ENCODE measurements at places on chromosomes 5 and 9. TPM values are rescaled to one million over a fixed set of nuclear protein-coding genes. Genes with fewer than 3 reads are reported as not detected.

GRCh38 chr5:169433221-169433651, 132.3 kb upstream of the SLIT3 start:
- no peak for DNase-seq

DNA sequence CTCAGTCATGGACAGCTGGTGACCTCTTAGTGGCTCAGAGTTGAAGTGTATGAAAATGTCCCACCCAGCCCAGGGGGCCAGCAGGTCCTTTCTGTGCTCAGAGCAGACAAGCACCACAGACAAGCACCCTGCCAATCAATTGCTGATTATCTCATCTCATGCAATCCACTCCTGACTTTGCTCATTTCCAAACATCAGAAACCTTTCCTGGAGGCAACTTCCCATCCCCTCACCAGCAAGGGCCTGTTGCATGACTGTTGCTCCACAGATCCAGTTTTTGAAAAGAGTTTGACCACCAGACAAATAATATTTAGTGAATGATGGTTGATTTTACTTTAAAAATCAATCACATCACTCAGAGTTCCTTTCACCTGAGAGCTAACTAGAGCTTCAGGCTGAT, 397.3 kb upstream of the KLF4 start:
- DNase-seq, result no peak

DNA sequence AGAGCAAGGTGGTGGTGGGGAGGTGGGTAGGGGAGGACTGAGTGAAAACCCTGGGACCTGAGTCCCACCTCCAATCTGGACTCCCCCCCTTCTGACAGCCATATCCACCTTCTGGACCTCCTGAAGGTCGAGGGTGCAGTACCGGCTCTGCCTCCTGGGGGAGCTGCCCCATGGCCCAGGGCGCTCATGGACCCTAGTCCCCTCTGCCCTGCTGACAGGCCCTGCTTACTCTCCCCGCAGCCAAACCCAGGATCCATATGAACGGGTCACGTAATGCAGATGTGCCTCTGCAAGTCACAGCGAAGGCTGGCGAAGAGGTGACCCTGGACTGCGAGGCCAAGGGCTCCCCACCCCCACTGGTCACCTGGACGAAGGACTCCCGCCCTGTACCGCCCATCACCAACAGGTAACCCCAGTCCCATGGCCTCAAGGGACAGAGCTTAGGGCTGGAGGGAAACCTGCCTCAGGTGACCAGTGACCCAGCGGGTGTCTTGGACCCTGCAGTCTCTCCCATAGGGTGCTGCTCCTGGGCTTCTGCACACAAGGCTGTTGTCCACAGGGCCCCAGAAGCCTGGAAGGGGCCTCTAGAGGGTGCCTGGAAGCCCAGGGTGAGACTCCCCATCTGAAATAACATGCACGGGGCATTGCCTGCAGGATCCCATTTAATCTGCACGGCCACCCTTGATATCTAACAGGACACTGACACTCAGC, 61.7 kb downstream of the HMCN2 start:
- no peak for DNase-seq

- no peak for DNase-seq
Measured at GRCh38 chr5:127298656-127299055, 8.1 kb downstream of the MEGF10 start.

DNA sequence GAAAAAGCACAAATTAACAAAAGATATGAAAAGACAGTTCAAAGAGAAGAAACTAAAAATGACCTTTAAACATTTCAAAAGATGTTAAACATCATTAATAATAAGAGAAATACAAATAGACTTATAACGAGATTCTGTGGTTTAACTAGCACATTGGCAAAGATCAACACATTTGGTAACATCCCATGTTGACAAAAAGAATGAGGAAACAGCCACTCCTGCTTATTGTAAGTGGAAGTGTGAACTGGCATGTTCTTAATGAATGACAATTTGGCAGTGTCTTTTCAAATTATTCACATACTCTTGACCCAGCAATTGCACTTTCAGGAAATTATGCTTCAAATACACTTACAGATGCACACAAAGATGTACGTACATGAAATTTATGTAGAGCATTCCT, 176.3 kb downstream of the TLE1 start:
- DNase-seq, result no peak

DNA sequence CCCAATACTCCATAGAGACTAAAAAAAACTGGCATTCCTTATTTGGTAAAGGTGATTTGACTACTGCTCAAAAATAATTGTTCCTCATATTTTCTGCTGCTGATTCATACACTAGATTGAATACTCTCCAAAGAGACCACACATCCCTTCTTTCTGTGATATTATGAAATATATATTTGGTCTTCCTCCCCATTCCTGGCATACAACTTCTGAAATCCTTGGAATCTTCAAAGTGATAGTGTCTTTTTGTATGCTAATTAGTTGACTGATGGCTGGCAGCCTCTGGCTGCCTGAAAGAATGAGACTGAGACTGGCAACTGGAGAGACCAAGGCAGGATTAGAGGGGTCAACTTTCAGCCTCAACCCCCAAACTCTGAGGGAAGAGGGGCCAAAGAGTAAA, 348.0 kb upstream of the RFX3 start:
- no peak for DNase-seq

GRCh38 chr9:84493284-84493947, 152.9 kb upstream of the SLC28A3 start:
- no peak for DNase-seq

GRCh38 chr5:132816554-132816953, 3.5 kb downstream of the SOWAHA start:
- DNase-seq, result no peak

SEMA5A gene
- total RNA-seq, result 4.7 TPM

CCL21 gene
- total RNA-seq, result not detected

DNA sequence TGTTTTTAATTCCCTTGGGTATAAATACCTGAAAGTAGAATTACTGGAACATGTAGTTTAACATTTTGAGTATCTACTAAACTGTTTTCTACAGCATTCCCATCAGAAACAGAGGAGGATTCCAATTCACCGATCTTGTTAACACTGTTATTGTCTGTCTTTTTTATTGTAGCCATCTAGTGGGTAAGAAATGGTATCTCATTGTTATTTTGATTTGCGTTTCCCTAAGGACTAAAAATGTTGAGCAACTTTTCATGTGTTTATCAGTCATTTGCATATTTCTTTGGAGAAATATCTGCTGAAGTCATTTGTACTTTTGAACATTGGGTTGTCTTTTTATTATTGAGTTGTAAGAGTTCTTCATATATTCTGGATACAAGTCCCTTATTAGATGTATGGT, 135.2 kb upstream of the NFIL3 start:
- no peak for DNase-seq

TMEFF1 gene
- total RNA-seq, result 0.42 TPM

GRCh38 chr5:133475986-133476385, 136.4 kb downstream of the FSTL4 start:
- DNase-seq, result no peak

- no peak for DNase-seq
Measured at GRCh38 chr5:105952875-105953274, 1717.9 kb downstream of the EFNA5 start.

- DNase-seq, result no peak
Measured at GRCh38 chr5:156950716-156951115, 12.3 kb downstream of the TIMD4 start.

DNA sequence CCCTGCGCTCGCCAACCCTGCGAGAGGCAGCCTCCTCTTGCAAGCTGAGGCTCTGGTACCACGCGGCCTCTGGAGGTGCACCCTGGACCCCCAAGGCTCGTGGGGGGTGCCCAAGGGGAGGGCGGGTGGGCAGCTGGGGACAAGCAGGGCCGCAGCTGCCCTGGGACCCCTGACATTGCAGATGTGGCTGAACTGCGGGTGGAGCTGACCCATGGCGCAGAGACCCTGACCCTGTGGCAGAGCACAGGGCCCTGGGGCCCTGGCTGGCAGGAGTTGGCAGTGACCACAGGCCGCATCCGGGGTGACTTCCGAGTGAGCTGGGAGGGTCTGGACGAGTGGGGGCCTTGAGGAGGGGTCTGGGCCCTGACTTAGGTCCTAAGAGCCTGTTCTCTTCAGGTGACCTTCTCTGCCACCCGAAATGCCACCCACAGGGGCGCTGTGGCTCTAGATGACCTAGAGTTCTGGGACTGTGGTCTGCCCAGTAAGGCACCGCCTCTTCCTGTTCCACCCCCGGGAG, 1.5 kb downstream of the MAMDC4 start:
- no peak for DNase-seq

Measured in NCI-H460 (cell line).